Uterus (tissue), 4 donors: ENCODE measurements at places on chromosomes 7 and 10.
A peak's percentile ranks its signal among the peaks of the same experiment; 100 is the strongest.

DNA sequence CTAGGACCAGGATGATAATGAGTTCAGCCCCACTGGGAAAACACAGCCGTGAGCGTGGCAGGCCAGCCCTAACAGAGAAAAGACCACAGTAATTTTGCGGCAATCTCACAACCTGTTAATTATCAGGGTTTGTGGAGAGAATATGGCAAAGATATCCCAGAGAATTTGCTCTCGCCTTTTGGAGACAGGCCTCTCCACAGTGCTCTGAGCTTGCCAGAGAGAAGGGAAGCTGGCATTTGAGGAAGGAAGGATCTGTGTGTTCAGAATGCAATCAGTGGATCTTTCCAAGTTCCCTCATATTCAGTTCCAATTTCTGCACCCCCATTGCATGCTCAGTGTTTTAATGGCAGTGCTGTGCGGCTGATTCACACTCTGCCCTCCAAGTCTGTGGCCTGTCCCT, 60.2 kb downstream of the PLPP4 start:
- no peaks in the 10 kb centered on the region for H3K4me1 ChIP-seq
- H3K4me3 ChIP-seq = no peak overlapping the region
- DNase-seq = no peak
- H3K36me3 ChIP-seq = no peaks in the 10 kb centered on the region
- H3K27ac ChIP-seq = no peak overlapping the region

GRCh38 chr7:148699024-148699781, 500 bp downstream of the CUL1 start:
- peak overlapping the region; percentile 67 for H3K4me3 ChIP-seq
- no peaks in the 10 kb centered on the region for H3K36me3 ChIP-seq
- peak overlapping the region; percentile 98 for H3K27ac ChIP-seq
- no peaks in the 10 kb centered on the region for H3K27me3 ChIP-seq
- peak; percentile 60 for DNase-seq

GRCh38 chr10:5105626-5106025, 11.4 kb downstream of the AKR1C3 start:
- no peak for DNase-seq
- no peaks in the 10 kb centered on the region for H3K27me3 ChIP-seq
- no peak overlapping the region for H3K27ac ChIP-seq
- H3K4me1 ChIP-seq = no peaks in the 10 kb centered on the region
- no peak overlapping the region for H3K4me3 ChIP-seq

GRCh38 chr10:4825868-4826791, at the start of gene AKR1E2:
AKR1E2 (plus strand) TSS chr10:4826207; CDS start chr10:4826325, 118 bp downstream.
- H3K27me3 ChIP-seq = no peaks in the 10 kb centered on the region
- DNase-seq = peak; percentile 83
- peak within 1 kb of the TSS; percentile 26 for H3K4me3 ChIP-seq
- H3K4me1 ChIP-seq = no peaks in the 10 kb centered on the region
- H3K36me3 ChIP-seq = no peaks in the 10 kb centered on the region

DNA sequence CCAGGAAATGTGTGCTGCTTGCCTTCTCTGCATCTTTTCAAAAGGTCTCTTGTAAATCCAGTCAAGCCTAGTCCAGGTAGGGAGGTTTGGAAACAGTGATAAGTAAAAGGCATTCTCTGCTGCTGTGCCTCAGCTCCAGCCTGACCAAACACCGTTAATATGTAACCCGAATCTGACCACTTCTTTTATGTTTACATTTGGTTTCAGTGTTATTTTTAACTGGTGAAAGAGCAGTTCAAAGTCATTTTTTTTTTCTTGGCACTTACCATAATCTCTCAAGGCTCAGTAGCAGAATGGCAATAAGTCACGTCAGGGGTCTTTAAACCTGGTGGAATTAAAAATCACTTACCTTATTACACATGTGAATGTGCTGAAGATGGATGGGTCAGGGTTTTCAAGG, 216.8 kb downstream of the PTEN start:
- no peaks in the 10 kb centered on the region for H3K4me1 ChIP-seq
- no peak overlapping the region for H3K27ac ChIP-seq
- H3K36me3 ChIP-seq = no peaks in the 10 kb centered on the region
- no peak for DNase-seq
- H3K4me3 ChIP-seq = no peak overlapping the region

DNA sequence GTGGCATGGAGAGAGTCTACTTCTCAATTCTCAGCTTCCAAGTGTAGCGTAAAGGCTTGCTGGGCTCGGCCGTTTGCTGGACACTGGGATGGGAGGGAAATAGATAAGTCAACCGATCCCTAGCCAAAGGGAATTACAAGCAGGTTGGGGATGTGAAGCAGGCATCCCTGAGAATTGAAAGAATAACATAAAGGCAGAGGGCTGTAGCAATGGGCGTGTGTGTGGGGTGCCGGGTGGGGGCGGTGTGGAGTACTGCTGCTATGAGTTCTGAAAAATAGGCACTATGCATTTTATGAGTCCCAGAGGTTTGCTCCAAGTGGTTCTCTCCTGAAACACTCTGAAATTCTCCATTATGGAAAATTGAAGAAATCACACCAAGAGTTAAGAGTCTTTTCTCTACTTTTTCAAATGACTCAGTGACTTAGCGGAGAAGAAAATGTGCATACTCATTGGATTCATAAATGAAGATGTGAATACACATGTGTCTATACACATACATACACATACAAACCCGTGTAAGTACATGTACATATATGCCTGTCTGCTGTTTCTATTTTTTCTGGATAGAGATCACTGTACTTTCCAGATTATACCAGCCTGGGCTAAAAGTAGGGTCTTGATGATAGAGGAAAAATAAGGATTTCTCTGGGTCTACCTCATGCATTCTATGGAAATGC, 65.4 kb downstream of the ADRA2A start:
- no peak overlapping the region for H3K4me3 ChIP-seq
- no peak overlapping the region for H3K27ac ChIP-seq
- no peaks in the 10 kb centered on the region for H3K36me3 ChIP-seq
- no peak for DNase-seq
- H3K4me1 ChIP-seq = no peaks in the 10 kb centered on the region

DNA sequence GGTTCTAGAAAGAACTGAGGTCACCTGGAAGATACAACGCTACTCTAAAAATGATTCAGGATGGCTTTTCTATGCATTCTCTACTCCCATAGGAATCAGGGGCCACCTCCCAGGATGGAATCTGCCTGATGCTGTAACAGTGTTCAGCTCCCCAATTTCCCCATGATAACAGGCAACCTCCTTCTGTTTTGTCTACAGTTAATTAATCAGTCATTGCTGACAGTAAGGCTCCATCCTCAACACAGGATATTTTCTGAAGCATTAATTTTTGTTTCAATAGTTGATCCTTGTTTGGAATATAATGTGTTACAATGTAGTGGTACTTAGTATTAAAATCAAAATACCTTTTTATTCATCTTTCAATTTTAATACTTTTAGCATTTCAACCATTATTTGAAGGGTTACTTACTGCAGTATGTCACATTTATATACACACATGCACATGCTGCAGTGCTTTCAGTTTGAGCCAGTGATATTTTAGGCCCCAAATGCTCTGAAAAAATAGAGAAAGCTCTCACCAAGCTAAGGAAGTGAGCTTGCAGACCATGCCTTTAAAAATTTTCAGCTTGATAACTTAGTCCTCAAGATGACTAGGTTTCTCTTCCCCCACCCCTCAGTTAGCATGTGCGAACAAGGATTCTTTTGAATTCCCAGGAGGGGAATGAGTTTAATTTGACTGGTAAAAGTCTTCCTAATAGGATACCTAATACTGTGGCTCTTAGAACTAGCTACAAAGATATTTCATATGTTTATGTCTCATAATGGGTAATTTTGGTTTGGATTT, 592 bp upstream of the PIK3CG start:
- H3K4me1 ChIP-seq = no peaks in the 10 kb centered on the region
- no peaks in the 10 kb centered on the region for H3K27me3 ChIP-seq
- no peak overlapping the region for H3K4me3 ChIP-seq

GRCh38 chr7:19030281-19030680, 87.2 kb downstream of the TWIST1 start:
- no peak for DNase-seq
- no peak overlapping the region for H3K27ac ChIP-seq
- H3K4me3 ChIP-seq = no peak overlapping the region
- H3K36me3 ChIP-seq = no peaks in the 10 kb centered on the region
- H3K27me3 ChIP-seq = no peaks in the 10 kb centered on the region

- no peak for DNase-seq
- no peaks in the 10 kb centered on the region for H3K27me3 ChIP-seq
- H3K36me3 ChIP-seq = no peaks in the 10 kb centered on the region
- no peaks in the 10 kb centered on the region for H3K4me1 ChIP-seq
Measured at GRCh38 chr7:26449175-26450165, 157.8 kb downstream of the SNX10 start.
